ENCODE measurements at places on chromosomes 1 and 21.

DNA sequence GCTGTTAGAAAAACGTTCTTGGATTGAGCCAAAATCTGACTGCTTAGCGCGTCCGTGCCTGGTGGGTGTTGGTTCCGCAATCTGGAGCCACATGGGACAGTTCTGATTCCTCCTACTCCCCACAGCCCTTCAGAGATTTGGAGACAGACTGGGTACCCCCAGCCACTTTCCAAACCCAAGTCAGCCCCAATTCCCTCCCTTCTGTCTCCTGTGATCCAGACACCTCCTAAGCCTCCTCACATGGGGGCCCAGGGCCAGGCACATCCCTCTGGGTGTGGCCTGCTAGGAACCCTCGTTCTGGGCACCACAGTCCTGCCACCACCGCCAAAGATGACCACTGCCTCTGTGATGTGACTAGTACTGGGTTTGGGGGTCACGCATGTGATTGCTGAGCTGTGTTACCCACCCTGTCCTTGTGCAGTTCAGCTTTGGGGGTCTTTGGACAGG is 4.8 kb downstream of the PLA2G5 start:
- no peak for DNase-seq

DNA sequence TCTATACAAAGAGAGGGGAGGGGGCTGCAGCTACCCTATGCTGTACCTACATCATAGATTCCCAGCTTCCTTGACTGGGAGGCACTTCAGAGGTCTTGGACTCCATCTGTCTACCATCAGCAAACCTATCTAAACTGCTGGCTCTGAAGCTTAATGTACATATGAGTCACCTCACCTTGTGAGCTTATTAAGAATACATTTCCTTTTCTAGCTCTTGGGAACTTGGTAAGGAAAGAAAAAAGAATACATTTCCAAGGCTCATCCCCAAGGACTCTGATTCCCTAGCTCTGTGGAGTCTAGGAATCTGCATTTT is 50.0 kb upstream of the PRELP start:
- no peak for DNase-seq

- DNase-seq = no peak
Measured at GRCh38 chr1:109454497-109455133, 11.7 kb upstream of the SYPL2 start.

DNA sequence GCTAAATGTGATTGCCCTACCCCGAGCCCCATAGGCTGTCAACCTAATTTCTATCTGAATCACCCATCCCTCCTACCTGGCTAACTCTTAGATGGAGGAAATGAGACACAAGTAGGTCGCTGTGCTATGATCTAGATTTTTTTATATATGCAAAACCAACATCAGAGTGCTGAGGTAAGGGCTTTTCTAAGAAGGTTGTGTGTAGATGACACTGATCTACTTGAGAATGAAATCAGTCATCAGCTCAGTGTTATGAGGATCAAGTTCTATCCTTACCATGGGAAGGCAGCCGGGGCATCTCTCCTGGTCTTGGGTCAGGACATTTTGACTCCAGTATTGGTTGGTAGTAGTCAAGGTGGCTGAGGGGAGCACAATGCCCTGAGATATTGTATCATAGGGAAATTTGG is 23.6 kb downstream of the SLAMF1 start:
- no peak for DNase-seq

DNA sequence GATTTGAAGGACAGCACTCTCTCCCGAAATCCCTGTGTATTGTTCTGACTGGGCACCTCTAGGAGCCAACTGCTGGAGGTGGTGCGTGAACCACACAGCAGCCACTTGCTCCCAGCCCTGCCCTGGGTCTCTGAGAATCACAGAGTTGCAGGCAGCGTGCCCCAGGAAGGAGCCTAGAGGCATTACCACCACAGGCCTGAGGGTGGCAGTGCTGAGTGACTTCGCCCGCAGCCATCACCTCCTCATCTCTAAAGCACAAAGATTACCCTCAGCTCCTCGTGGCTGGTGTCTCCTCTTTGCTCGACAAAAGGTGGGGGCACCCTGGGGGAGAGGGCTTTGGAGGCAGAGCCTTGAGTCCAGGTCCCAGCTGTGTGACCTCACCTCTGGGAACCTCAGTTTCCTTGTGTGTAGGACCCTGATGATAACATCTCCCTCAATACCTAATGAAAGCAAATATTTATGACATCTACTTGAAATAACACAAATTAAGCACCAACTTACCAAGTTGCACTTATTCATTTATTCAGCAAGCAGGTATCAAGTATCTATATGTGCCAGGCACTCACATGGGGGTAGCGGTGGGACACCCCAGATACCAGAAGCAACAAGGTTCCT is 86.3 kb downstream of the VWA5B1 start:
- no peak for DNase-seq

- no peak for DNase-seq
Measured at GRCh38 chr1:86169625-86170024, 13.1 kb upstream of the COL24A1 start.

- no peak for DNase-seq
Measured at GRCh38 chr1:6466023-6466422, at the start of gene TNFRSF25. Gene TNFRSF25, minus strand, starts transcription at chr1:6466173. Its CDS starts 66 bp downstream, at chr1:6466107.

GRCh38 chr1:75993661-75994060 is 61.5 kb upstream of the ASB17 start:
- DNase-seq = no peak

DNA sequence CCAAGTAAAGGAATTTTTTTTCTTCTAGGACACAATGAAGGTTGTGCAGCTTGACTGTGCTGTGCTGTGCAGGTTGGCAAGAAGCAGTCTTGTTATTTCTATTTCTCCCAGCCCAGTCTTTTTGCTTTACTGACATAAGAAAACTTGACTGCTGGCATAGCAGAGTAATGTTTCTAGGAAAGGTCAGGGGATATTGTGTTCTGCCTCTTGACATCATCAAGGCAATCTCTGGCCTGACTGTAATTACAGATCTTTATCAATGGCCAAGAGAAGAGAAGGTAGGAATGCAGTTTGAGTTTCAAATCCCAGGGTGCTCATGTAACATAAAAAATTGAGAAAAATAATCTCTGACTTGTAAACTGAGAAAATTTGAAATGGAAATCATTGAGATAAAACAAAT is 226.3 kb upstream of the ADGRL4 start:
- no peak for DNase-seq

GRCh38 chr1:168601051-168601450 is 24.6 kb downstream of the XCL1 start:
- no peak for DNase-seq

DNA sequence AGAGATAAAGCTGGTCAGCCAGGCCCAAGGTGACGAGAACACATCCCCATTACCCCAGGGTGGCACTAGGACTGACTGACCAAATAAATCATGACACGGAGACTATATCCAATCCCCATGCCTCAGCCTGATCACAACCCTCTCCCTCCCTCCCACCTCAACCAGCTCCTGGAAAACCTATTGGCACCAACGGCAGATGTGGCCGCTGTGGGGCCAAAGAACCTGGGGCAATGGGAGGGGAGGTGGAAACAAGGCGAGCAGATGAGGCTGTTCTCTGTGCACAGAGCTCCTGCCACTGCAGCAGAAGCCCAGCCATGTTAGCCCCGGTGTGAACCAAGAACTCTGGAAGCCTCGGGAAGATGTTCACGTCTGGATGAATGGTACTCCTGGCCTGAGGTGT is 77.6 kb downstream of the CD247 start:
- no peak for DNase-seq

GRCh38 chr1:64675718-64676345 is 69.0 kb upstream of the RAVER2 start:
- DNase-seq = no peak

GRCh38 chr1:235295902-235296350 is 32.1 kb downstream of the ARID4B start:
- DNase-seq = no peak
